Activated gamma-delta T cell treated with anti-CD3 and anti-CD28 coated beads, Interleukin-2, amount 50 U/mL, for 16 hours (primary cell): ENCODE measurements at places on chromosomes 7 and 10.

DNA sequence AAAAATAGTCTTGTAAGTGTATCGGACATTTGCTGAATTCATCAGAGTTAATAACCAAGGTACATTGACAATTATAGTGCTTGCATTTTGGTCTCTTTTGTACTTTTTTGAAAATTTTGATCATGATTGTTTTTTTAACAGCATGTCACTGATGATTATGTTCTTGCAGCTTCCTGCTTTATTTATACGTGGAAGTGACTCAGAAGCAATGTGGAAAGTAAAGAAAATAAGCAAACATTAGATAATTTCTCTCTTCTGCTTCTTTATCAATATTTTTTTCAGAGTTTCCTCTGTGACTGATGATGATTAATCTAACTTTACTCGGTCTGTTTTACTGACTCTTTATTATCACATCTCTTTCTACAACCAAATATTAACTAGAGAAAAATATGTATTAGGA, 1351.9 kb downstream of the REEP3 start:
- DNase-seq: no peak

- DNase-seq: no peak
Observed at GRCh38 chr10:123864923-123865322, 26.7 kb downstream of the CPXM2 start.

DNA sequence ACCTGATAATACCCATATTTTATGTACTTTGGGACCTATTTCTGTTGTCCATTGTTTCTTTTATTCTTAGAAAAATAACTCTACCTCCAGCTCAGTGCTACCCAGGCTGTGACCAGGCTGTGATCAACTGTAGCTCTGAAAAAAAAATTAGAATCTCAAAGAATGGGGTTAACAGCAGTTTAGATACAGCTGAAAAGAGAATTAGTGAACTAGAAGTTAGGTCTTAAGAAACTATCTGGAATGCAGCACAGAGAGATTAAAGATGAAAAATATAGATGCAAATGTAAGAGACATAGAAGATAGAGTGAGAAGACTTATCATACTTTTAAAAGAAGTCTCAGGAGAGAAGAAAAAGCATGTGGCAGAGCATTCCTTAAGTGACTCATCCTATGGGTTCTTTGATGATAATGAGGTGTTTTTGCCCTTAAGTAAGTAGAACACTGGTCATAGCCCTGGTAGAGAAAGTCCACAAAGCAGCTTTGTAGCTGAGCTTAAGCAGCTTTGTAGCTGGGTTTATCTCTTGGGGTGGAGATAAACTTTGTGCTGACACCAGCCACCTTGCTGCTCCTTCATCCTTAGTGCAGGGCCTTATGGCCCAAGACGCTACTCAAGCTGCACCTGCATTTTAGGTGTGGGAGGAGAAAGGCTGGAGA, 27.3 kb upstream of the SFRP5 start:
- DNase-seq: no peak

DNA sequence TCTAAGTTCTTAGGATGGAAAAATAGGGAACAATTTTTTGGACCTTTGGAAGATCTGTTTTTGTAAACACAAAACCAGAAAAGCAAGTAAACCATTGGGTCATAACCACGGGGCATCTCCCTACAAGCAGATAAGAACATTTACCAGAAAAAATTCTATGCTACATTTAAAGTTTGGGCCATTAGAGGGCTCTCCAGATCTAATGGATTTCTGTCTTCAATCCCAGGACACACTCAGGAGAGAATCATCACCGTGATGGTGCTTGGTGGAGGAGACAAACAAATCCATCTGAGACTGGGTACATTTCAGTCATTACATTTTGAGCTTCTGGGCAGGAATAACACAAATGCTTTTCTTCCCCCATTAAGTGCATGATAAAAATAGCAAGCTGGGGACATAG, 178.4 kb upstream of the TARP start:
- no peak for DNase-seq

GRCh38 chr7:17687361-17687760, 252.9 kb downstream of the SNX13 start:
- no peak for DNase-seq

DNA sequence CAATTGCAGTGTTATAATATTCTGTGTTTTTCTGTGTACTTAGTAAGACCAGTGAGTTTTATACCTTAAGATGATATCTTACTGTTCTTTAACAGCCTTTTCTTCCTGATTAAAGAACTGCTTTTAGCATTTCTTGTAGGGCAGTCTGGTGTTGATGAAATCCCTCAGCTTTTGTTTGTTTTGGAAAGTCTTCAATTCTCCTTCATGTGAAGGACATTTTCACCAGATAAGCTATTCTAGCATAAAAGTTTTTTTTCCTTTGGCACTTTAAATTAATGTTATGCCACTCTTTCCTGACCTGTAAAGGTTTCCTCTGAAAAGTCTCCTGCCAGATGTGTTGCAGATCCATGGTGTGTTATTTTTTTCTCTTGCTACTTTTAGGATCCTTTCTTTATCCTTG, 1059.8 kb downstream of the LRMDA start:
- no peak for DNase-seq
